GM03348 (cell line): ENCODE measurements at places on chromosomes 1 and 21.

DNA sequence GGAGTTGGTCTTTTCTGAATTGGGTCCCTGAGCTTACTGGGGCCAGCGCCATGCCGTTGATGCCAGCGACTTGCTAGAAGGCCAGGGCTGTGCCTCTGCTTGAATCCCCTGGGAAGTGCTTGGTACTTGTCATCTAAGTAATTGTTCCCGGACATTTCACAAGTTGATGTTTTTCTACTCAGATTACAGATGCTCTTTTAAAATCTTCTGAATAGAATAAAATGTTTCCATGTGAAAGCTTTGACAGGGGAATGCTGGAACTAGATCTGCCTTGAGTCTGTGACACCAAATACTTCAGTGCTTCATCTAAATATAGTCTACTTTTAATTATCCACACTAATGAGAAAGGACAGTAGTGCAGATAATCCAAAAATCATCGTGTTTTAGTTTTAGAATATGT is 38.3 kb downstream of the PTGFRN start:
- DNase-seq, result no peak

DNA sequence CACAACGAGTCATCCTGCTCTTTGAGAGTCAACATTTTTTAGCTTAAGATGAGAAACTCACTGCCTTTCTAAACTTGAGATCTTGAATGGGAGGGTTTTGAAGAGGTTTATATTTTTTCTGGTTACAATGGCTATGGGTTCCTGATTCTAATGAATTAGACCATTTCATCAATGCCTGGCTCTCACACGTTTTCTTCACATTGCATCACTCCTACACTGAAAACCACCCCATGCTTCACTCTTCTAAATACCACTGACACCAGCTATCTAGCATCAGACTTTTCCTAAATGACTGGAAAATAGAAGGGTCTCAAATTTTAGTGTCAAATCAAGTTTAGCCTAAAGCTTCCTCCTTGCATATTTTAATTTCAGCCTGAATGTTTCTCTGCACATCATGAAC is 606.1 kb upstream of the USP24 start:
- no peak for DNase-seq

DNA sequence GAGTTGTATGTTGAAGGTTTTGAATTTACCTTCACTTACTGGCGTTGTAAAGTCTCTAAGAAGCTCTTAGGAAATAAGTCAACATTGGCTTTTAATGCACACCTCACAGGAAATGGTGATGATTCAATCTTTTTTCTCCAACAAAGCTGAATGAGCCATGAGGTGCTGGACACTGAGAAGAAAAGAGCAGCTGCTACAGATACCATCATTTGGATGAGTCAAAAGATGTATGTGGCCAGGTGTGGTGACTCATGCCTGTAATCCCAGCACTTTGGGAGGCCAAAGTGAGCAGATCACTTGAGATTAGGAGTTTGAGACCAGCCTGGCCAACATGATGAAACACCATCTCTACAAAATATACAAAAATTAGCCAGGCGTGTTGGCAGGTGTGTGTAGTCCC is 3.3 kb upstream of the IL23R start:
- no peak for DNase-seq

DNA sequence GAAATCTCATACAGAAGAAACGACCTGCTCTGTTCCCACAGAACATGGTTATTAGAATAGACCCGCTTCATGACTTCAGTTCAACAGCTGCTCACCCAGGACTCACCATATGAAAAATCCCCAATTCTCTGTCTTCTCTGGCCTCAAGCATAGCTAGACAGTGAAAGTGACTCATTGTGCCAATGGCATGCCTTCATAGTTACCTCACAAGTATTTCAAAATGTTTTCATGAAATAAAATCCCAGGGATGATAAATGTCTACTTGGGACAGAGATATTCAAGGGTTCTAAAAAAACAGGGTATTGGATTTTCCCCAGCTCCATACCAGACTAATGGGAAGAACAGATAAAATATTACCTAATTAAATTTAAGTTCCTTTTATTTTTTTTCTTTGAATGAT is 82.3 kb downstream of the NOTCH2 start:
- DNase-seq, result peak; percentile 67

- no peak for DNase-seq
Observed at GRCh38 chr1:95386915-95387314, 152.9 kb downstream of the RWDD3 start.
